ENCODE measurements at places on chromosomes 7 and 10.

DNA sequence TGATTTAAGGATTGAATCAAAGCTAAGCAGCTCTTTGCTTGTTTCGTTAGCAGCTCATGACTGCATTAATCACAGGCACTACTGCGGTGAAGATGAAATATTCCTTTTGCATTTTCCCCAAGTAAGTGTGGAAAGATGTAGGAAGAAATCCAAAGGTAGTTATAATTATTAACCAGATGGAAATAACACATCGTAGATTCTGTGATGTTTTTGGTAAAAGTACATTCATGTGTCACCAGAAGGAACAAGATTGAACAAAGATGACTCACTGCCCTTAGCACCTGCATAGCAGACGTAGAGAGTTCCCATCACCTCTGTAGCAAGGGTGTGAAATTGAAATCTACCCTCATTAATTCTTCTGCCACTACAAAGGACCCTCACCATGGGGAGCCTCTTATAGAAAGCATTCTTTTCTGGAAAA is 37.1 kb downstream of the SMURF1 start:
- no peak for DNase-seq

GRCh38 chr10:83165265-83165664 is 974.0 kb upstream of the GHITM start:
- DNase-seq: no peak

- DNase-seq: no peak
Measured at GRCh38 chr10:132762267-132762666, 23.7 kb downstream of the NKX6-2 start.

DNA sequence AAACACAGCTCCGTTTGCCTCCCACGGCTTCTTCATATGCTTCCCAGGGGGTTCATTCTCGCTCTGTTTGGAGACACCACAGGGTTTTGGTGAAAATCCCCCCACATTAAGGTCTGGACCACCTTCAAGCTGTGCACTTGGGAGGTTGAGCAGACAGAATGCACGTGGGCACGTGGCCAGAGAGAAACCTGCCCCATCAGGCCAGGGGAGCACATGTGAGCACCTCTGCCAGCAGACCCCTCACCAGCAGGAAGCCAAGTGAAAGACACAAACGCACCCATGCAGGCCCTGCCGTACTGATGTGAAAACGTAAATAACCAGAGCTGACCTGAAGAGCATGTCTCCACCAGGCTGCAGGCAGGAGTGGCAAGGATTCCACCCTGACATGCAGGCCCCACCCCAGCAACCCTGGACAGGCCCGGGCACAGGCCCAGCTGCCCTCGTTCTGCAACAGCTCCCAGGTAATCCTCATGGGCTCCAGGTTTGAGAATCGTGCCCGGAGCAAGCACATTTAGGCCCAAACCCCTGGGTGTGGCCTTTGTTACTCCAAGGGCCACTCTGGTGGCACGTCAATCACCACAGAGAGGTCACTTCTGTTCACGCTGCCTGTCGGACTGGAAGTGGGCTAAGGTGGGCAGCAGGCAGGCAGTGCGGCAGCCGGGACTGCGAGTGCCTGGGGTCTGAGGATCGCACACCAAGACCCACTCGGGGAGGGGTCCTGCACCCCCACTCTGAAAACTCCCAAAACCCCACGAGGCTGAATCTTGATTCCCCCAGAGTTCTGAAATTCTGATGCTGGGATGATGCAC is 184.4 kb downstream of the PTPRN2 start:
- no peak for DNase-seq

DNA sequence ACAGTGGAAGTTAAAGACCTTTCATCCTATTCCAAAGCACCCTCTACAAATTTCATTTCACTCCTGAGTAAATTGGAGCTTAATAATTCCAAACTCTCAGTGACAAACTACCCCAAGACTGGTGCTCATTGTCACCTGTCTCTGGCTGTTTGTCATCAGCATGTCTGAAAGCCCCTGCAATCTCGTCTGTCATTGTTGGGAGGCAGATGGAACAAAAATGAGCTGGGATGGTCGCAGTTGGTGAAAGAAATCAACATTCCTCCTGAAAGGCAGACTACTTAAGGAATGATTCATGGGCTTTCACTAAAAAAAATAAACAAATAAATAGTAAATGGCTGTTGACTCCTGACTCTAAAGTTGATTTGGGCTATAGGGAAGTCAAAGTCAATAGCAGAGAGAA is 69.7 kb upstream of the PALS2 start:
- no peak for DNase-seq

GRCh38 chr10:24894728-24895127 is 57.7 kb downstream of the PRTFDC1 start:
- DNase-seq: no peak

DNA sequence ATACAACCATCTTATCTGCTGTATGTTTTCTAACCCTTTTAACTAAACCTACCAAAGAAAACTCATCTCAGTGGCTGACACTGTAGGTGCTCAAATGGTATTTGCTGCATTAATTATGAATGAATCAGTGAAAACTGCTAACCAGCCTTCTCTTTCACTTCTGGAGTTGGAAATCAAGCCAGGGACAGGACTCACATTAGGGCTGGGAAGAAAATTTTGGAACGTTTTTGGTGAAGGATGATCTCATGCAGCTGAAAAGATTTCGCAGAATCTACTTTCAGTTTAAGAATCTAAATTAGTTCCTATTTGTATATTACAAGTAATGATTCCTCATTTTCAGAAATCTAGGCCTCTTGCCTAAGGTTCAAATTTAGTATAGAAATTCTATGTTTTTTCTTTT is 12.9 kb downstream of the MTPN start:
- no peak for DNase-seq
